Fibroblast of lung (primary cell): ENCODE measurements at places on chromosomes 1 and 21. TPM values are rescaled to one million over a fixed set of nuclear protein-coding genes. Genes with fewer than 3 reads are reported as not detected.

- DNase-seq: peak; percentile 89
Measured at GRCh38 chr1:77888081-77888780, at the start of gene NEXN. Gene NEXN, plus strand, starts transcription at chr1:77888624. Its CDS starts 27,483 bp downstream, at chr1:77916107.

DNA sequence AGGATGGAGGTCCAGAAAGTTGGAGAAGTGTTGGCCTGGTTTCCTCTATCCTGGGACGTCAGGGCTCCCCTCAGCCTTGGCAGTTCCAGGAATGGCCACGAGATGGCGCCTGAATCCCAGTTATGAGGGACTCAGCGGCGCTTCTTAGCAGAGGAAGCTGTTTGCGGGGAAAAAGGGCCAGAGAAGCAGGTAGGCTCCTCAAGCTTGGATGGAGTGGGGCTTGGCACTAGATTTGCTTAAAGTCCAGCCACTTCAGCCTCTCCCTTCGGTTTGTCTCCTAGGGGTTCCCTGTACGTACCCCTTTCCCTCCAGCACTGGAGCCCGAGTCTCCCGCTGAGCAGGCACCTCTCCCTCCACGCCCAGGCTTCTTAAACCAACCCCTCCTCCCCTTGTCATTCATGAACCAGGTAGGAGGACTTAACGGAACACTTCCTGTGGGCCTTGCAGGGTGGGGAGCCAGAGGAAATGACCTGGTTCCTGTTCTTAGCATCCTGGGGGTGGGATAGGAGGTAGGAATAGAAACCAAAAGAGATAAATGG is 32.0 kb upstream of the TENT5B start:
- peak; percentile 56 for DNase-seq

GRCh38 chr1:232176222-232176621 is 453.7 kb downstream of the SIPA1L2 start:
- no peak for DNase-seq

The RNU1-3 gene
- polyA plus RNA-seq: not detected in 2 replicates
